ENCODE measurements at places on chromosomes 6 and 20.

DNA sequence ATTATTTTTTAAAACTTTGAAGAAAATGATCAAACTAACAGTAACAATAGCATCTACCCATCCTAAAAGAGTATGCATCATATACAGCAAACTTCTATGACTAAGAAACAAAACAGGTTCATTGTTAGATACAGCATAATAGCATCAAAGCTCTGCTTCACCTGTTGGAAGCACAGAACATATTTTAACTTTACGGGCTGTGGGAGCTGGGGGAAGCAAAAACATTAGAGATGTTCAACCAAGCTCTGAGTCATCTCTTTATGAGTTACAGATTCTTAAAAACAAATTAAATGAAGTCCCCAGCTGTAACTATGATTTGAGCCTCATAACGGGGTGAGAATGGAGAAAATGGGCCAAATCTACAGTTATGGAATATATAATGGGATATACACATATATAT, 63.4 kb downstream of the SYNE1 start:
- no peak for DNase-seq

DNA sequence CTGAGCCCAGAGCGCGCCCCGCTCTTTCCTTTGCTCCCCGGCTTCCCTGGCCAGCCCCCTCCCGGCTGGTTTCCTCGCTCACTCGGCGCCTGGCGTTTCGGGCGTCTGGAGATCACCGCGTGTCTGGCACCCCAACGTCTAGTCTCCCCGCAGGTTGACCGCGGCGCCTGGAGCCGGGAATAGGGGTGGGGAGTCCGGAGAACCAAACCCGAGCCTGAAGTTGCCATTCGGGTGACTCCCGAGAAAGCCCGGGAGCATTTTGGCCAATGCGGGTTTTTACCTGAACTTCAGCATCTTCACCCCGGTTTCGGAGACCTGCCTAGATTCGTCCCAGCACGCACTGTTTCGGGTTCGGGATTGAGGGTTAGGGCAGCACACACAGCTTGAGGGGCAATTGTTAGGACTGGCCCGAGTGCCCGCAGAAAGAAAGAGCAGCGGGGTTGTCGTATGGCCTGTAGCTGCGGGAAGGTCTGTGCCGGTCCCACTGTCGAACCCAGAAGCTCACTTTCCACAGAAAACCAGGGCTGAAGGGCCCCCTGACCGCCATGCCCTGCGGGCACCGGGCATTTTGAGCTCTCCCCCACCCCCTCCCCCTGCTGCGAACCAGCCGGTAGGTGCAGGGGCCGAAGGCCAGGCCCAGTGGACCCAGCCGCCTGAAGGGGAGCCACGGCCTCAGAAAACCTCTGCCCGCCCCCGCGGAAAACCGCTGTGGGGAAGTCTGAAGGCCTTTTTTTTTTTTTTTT, 2.1 kb downstream of the FOXP4 start:
- no peak for DNase-seq

GRCh38 chr6:142900227-142900971, 44.6 kb downstream of the HIVEP2 start:
- no peak for DNase-seq

GRCh38 chr6:17638212-17638715, 38.2 kb downstream of the FAM8A1 start:
- DNase-seq = no peak

DNA sequence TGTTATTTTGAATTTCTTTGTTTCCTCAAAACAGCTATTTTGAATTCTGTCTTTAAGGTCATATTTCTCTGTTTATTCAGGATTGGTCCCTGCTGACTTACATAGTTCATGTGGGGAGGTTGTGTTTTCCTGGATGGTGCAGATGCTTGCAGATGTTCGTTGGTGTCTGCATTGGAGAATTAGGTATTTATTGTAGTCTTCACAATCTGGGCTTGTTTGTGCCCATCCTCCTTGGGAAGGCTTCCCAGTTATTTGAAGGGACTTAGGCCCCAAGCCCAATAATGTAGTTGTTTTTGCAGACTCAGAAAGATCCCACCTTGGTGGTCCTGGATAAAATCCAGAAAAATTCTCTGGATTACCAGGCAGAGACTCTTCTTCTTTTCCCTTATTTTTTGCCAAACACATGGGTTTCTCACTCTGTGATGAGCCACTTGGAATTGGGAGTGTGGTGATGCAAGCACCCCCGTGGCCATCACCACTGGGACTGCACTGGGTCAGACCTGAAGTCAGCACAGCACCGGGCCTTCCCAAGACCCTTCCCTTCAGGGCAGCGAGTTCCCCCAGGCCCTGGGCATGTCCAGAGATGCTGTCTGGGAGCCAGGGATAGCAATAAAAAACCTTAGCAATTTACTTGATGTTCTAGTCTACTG, 81.6 kb upstream of the EZR start:
- no peak for DNase-seq

DNA sequence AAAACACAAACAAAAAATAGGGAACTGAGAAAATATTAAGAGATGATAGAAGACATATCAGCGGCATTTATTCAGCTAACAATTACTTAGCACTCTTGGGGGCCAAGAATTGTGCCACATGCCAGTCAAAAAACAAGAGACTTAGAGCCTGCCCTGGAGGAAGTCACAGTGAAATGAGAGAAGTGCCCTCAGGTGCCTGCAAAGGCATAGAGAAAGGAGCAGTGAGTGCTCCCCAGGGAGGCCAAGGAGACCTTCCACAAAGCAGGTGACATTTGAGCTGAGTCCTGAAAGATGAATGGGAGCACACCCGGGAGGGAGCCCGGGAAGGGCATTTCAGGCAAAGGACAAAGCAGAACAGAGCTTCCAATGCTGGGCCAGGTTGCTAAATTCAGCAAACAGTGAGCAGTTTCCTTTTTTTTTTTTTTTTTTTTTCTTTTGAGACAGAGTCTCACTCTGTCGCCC, 184.7 kb upstream of the JARID2 start:
- no peak for DNase-seq

DNA sequence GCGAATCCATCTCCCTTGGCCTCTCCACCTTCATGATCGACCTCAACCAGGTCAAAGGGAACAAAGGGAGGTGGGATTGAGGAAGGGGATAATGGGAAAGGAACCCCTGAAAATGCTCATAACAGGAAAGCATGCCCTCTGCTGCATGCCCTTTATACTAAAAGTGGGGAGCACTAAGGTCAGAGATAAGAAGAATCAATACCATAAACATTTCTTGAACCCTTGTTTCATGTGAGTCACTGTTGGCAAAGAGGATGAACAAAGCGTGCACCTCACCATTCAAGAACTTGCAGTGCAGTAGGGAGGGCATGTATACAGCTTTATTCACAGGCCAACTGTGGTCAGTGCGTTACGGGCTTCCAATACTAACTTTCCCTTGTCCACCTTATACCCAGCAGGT, 1.7 kb upstream of the SAPCD1 start:
- DNase-seq = no peak

- DNase-seq = no peak
Observed at GRCh38 chr6:30487926-30488325, 1.4 kb upstream of the HLA-E start.

- no peak for DNase-seq
Observed at GRCh38 chr6:13681305-13682061, 30.2 kb downstream of the RANBP9 start.

DNA sequence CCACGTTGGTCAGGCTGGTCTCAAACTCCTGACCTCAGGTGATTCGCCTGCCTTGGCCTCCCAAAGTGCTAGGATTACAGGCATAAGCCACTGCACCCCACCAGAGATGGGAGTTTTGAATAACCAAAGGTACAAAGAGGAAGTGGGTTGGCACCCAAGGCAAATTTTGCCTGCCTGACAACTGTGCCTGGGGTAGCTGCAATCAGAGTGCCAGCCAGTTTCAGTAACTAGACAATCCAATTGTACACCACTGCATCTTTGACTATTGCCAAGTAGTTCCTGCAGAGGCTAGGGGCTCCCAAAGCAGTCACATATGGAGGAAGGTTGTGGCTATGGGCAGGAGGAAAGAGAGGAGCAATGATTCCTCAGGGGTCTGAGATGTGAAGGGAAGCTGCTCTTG, 16.6 kb downstream of the ZC3H12D start:
- DNase-seq = no peak

DNA sequence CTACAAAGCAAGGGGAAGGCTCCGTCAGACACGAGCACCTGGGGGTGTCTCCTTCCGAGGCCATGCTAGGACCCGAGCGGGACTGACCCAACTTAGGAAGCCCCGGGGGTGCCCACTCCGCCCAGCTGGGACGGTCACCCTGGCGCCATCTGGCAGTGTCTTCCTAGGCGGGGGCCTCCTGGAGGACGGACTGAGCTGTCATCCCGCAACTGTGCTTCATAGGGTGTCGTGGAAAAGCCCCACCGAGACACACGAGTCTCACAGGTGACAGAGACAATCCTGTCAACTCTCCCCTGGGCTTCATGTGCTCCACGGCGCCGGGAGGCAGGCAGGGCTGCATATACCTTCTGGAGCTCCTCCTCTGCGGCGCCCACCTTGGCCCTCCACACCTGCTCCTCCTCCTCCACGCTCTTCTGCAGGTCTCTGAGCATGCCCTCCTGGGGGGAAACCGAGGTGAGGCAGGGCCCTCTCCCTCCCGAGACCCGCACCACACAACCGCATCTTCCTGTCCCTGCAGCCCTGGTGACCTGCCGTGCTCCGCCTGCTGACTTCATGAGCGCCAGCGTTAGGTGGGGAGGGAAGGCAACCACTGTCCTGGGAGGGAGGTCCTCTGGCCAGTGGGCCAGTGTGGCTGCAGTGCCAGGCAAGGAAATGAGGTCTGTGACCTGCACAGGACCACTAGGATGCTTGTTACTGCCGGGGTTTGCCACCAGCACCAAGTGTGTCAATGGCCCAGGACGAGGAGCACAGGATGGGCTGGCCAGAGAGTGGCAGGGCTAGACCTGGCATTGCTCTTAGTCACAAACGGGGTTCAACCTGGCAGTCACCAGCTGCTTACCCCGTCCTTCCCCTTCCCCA, 50.7 kb downstream of the DSTN start:
- DNase-seq = no peak

DNA sequence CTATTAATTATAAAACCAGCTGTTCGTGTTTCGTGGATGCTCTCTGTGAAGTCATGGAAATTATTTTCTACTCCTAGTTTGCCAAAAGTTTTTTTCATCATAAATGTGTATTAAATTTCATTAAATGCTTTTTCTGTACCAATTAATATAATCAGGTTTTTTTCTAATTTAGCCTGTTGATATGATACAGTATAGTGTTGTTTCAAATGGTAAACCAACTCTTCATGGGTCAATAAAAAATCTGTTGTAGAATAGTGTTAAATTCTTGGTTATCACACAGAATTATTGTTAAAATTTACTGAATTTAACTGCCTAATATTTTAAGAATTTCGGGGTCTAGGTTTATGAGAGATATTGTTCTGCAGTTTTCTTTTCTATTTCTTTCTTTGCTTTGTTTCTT, 505.9 kb upstream of the MANEA start:
- no peak for DNase-seq

Data from cerebellar cortex (tissue), 1 donor.